ENCODE measurements at places on chromosomes 5 and 9.

DNA sequence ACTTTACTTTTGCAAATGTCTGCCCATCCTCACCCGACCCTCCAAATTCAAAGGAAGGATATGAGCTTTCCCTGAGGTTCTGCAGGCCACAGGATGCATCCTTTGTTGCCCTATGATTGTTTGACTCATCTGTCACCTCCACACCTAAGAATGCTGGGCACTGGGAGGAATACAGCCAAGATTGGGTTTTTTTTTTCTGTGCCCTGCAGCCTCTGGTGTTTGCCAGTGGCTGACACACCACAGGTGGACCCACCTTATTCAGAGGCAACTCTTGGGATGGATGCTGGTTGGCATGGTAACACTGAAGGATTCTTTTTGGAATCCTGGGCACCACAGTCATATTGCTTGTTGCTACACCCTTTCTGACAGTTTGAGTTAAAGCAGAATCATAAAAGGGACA lies 29.7 kb downstream of the C9orf152 start:
- no peak for DNase-seq

DNA sequence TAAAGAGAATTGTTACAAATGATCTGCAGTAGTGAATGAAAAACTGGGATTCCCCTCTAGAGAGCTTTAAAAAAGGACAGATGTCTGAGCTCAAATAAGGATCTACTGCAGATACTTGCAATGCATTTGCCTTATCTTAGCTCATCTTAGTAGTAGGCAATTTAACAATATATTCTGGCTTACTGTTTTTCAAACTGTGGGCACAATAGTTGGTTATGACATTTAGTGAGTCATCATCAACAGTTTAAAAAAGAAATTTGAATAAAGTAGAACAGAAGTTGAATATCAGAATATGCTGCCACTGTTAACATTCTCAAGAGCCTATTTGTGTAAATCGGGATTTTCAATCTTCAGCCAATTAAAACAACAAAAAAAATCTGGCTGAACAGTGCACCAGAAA lies 6.7 kb upstream of the CAST start:
- no peak for DNase-seq

- no peak for DNase-seq
Observed at GRCh38 chr9:72428329-72428728, 63.3 kb upstream of the ZFAND5 start.

- DNase-seq = no peak
Observed at GRCh38 chr9:125649315-125649714, 57.7 kb downstream of the MAPKAP1 start.

DNA sequence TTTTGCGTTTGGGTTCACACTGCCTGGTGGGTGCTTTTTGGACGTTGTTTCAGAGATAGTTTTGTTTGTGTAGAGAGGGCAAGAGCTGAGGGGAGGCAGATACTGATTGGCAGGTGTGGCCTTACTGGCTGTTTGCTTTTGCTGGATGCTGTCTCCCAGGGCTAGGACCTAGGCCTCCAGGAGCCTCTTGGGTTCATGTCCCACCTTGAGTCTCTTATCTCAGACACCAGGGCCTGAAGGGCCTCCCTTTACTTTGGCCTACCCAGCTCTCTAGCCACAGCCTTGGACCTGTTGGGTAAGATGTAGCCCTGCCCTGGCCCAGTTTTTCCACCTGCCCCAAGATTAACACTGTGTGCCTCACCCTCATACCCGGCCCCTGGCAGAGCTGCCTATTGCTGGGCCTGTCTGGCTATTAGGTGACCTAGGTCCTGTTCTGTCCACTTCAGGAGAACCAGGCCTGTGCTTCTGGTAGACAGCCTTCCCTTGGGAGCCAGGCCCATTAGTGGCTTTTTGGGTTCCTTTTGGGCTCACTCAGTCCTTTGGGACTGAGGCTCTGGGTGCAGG lies 13.4 kb downstream of the PTPA start:
- no peak for DNase-seq

DNA sequence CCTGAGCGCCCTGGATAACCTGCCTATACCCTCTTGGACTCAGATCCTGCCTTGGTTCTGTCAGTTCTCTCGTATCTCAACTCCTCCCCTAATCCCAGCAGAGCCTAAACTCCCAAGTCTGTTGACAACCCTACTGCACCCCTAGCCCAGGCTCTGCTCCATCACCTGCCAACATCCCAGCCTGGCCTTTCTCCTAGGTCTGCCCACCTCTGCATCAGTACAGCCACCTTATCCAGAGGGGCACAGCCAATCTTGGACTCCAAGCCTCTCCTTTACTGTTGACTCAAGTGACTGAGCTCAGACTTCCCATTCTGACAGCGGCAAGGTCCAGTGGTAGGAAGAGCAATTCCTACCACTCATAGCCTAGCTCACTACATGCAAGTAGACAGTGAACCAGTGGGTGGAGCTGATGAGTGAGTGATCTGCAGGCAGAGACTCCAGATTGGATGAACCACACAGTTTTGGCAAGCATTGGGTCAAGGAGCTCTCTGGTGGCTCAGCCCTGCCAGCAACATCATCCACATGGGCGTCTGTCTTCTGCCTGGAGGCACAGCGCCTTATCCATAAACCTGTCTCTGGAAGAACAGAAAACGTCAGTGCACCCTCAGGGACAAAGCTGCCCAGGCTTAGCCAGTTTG lies 26.5 kb downstream of the TRMO start:
- DNase-seq = no peak

- peak; percentile 47 for DNase-seq
Observed at GRCh38 chr9:36207546-36208012, 16.9 kb downstream of the CLTA start.

DNA sequence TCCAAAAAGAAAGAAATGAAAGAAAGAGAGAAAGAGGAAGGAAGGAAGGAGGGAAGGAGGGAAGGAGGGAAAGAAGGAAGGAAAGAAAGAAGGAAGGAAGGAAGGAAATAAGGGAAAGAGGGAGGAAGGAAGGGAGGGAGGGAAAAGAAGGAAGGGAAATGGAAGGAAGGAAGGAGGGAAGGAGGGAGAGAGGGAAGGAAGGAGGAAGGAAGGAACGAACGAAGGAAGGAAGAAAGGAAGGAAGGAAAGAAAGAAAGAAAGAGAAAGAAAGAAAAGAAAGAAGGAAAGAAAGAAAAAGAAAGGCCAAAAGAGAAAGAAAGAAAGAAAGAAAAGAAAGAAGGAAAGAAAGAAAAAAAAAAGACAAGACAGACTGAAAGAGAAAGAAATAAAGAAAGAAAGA lies 263.9 kb upstream of the ATP10B start:
- no peak for DNase-seq

GRCh38 chr5:67246108-67246507 lies 49.5 kb upstream of the CD180 start:
- DNase-seq = peak; percentile 62

DNA sequence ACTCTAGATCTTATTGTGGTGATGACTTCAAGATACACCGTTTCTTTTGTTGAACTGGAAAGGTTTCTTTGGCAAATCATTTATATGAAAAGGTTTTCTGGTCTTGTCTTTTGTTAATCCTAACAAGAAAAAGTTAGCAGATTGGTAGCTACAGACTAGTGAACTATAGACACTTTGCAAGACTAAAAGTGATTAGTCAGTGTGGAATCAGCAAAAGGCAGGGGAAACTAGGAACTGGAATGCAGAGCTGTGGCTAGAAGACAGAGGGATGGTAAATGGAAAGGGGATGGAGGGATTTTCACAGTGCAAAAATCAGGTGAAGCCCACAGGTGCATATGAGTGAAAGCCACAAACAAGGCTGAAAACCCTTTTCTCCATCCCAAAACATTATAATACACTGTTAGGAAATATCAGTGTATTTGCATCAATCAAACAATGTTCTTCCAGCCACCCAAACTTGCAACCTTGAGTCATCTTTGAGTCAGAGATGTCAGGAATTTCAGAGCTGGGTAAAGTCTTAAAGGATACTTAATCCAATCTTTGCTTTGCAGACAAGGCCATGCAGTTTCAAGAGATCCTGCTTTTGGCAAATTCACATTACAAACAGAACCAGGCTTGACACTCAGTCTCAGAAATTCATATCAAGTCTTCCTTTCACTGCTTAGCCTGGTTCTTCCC lies 52.7 kb downstream of the PLK2 start:
- no peak for DNase-seq

DNA sequence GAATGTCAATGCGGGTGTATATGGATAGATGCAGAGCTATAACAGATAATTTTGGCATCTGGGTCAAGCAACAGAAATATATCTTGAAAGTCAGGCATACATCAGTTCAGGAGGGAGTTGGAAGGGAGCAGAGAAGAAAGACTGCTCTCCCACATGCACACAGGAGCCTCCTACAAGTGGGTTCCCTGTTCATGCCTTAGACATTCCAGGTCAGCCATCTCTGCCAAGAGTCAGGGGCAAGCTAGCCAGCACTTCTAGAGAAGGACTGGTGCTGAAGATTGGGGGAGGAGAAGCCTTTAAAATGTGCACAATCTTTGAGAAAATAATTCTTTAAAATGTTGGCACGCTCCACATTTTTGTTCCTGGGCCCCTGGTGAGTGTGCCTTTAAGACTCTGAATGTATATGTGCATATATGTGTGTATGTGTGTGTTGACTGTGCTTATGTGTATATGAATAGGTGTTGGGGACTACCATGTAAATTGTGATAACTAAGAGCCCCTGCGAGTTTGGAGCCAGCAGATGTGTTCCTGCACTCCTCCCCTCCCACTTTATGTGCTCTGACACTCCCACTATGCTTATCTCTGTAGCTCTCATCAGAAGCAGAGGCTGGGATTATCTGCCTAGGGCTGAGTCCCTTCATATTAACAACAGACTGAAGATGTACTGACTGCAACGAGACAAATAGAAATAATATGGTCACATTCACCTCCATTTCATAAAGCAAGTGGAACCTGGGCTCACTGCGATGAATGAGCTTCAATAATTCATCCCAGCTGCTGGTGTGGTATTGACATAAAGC lies 21.5 kb upstream of the DELE1 start:
- DNase-seq = no peak

GRCh38 chr5:1537603-1538154 lies 13.9 kb upstream of the LPCAT1 start:
- no peak for DNase-seq

- no peak for DNase-seq
Observed at GRCh38 chr5:23071682-23072081, 218.5 kb upstream of the CDH12 start.

GRCh38 chr9:81825846-81826516 lies 102.2 kb upstream of the SPATA31D4 start:
- DNase-seq = no peak

DNA sequence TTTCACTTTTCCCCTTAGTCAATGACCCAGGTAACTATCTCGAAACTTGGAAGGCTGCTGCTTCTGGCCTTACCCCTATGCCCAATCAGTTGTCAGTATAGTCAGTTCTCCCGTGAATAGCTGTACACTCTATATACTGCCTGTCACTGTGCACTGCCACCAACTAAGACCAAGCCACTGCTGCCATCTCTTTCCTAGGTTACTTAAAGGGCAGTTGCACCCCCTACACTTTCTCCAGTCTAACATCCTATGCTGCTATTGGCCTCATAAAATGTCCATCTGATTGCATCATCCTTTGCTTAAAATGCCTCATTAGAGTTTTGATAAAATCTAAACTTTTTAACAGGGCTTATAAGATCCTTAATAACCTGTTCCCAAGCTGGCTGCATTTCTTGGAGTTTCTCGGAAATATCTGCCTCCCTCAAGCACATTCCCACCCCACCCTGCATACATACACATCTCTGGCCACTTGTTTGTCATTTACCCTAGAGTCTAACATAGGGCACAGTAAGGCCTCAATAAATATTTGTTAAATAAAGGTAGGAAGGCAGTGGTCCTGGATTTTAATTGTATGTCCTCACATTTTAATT lies 32.8 kb upstream of the TNFAIP8 start:
- DNase-seq = no peak

- no peak for DNase-seq
Observed at GRCh38 chr5:180207593-180207992, 1.4 kb downstream of the RASGEF1C start.

GRCh38 chr5:132227235-132227484 lies 493 bp downstream of the P4HA2 start:
- DNase-seq = no peak

- DNase-seq = no peak
Observed at GRCh38 chr9:131279863-131280570, 3.7 kb upstream of the FAM78A start.

GRCh38 chr5:160260006-160260775 lies 30.9 kb downstream of the FABP6 start:
- DNase-seq = no peak

- DNase-seq = no peak
Observed at GRCh38 chr9:92181296-92181695, 66.1 kb upstream of the SPTLC1 start.

- peak; percentile 72 for DNase-seq
Observed at GRCh38 chr5:159156426-159157238, 52.7 kb downstream of the RNF145 start.

- no peak for DNase-seq
Observed at GRCh38 chr9:79672236-79672635, 100.5 kb downstream of the TLE4 start.

DNA sequence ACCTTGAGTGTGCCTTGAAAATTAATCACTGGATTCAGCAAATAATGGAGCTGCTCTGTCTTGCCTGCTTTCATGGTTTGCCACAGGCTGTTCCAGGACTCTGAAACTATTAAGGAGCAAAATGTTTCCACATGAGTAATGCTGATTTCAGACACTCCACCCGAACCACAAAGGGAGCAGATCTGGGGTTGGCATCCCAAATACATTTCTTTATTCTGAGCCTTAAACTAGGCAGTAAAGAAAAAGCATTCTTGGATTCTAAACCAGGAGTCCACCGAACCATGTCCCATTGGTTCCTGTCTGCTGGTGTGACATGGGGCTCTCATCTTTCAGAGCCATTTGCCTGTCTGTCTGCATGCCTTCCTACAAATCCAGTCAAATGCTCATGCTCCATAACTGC lies 10.1 kb upstream of the C1QTNF3 start:
- no peak for DNase-seq

GRCh38 chr5:173888473-173889131 lies 453 bp downstream of the CPEB4 start:
- peak; percentile 9 for DNase-seq

- no peak for DNase-seq
Observed at GRCh38 chr5:50873595-50874277, 207.3 kb downstream of the PARP8 start.

DNA sequence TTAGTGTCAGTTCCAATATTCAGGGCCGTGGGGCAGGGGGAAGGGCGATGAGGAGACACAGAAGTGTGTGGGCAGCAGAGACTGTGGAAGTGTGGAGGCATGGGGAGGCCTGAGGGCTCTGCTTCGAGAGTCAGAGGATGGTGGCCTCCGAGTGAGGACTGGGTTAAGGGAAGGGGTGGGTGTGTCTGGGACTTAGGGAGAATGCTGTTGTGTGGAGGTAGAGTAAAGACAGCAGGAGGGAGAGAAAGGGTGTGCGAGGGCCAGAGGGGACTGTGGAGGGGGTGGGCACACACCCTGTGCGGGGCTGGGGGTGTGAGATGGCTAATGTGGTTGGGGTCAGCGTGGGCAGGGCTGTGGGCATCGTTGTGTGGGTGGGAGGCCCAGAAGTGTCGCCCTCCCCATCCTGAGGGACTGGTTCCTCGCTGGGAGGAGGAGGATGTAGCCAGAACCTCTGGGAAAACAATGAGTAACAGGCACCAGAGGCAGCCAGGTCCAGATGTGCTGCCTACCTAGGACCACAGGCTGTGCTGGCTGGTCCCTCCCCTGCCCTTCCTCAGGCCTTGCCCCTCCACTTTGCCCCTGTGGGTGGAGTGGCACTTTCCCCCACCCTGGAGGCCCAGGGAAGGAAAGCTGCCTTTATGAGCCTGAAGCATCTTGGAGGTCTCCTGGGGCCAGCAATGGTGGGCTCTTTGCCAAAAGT lies 4.2 kb downstream of the USP20 start:
- DNase-seq = no peak

- DNase-seq = no peak
Observed at GRCh38 chr5:128380337-128380736, 157.7 kb downstream of the FBN2 start.

- no peak for DNase-seq
Observed at GRCh38 chr5:173303878-173304590, 24.2 kb downstream of the STC2 start.

Measured in activated CD4-positive, alpha-beta T cell treated with anti-CD3 and anti-CD28 coated beads, Interleukin-2, Interleukin-6, amounts not matched to agents 100 ng/mL and 50 ng/mL, durations not matched to agents 16 hours and 8 hours (primary cell).